ENCODE measurements at places on chromosomes 12 and 14.

DNA sequence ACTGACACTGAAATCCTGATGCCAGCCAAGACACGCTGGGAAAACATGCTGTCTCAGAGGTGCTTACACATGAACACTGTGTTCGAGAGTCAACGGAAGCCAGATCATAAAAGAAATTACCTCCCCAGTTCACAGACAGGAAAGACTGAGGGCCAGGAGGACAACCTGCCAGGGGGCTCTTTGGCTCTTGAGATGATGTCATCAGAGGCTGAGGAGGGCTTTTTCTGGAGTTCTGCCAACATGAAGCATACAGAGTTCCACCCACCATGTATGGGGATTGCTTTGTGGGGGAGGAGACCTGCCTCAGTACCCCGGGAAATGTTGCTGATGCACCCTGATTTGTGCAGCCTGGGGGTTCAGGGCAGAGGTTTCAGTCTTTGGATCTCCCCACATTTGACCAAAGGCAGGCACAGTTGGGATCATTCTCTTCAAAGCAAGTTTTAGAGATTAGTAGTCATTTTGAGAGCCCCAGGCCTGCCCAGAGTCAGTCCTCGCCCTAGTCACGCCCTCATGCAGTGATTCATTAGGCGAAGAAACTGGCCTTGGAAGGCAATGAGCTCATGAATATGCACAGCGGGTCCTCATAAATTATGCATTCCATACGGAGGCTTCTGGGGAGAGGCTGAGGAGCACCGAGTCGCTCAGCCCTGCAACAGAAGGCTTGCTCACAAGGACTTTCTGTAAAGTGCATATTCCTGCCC is 34.9 kb upstream of the EML1 start:
- peak; percentile 51 for DNase-seq

DNA sequence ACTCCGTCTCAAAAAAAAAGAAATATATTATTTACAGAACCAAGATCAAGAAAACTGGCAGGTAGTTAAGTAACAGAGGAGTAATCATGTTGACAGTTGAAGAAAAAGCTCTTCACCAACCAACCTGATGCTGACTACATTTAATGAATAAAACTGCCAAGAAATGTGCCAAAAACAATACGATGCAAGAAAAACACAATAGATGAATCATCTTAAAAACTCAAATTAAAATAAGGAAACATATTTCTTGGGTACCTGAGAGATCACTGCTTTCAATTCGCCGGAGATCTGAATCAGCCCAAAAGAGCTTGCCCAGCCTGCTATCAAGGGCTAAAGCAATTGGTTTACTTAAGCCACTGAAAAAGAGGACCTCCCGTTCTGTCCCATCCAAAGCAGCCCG is 76.4 kb downstream of the BCL2L14 start:
- DNase-seq, result no peak

GRCh38 chr14:50718949-50719348 is 50.8 kb upstream of the SAV1 start:
- no peak for DNase-seq

DNA sequence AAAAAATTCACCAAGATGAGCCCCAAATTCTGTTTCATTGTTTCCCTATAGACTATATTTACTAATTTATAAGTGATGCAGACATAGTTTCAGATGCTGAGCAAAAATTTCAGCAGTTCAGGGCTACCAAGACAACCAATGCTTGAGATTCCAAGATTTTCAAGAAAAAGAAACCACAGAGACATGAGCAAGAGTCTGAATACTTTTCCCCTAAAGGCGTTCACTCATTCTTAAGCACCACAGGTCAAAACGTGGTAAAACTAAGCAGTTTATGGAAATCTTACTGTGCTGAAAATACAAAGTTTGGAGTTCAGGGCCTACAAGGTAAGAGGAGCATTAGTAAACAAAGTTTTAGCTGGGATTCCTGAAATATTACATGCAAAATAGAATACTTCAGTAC is 221.2 kb downstream of the KCNH5 start:
- no peak for DNase-seq

GRCh38 chr14:55332654-55333570 is 61.7 kb downstream of the FBXO34 start:
- no peak for DNase-seq

DNA sequence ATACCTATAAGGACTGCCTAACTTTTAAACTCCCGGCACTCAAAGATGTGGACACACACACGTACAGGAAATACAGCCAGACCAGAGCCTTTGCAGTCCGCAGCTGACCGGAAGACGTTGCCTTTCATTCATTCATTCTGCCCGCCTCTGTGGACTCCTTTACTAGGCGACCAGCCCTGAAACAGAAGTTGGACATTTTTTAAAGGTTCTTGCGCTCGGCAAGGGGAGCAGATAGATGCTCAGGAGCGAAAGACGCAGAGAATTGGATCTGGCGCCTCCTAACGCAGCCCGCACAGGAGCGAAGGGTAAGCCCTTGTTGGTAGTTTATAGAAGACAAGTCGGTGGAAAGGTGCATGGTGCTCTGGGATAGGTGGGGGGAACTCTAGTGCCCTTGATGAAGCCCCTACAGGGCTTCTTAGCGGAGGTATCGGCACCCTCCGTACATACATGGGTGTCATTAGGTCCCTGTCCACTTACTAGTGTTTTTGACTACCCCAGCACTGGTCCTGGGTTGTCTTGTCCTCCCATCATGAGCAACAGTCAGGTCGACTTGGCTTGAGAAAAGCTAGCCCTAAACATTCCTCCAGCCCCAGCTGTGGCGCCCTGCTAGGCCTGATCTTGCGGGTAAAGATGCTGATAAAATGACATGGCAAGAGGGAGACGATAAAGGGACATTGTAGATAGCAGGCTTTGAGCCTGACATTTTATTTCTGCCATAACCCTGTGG is at the start of gene KDM2B:
TSS of gene KDM2B (minus strand) at position 65 of the 727 bp plus-strand sequence. CDS start 112 bp downstream, outside the sequence.
- DNase-seq, result no peak

- DNase-seq, result no peak
These were observed 12.1 kb downstream of the SLC7A8 start for GRCh38 chr14:23171222-23171975.

DNA sequence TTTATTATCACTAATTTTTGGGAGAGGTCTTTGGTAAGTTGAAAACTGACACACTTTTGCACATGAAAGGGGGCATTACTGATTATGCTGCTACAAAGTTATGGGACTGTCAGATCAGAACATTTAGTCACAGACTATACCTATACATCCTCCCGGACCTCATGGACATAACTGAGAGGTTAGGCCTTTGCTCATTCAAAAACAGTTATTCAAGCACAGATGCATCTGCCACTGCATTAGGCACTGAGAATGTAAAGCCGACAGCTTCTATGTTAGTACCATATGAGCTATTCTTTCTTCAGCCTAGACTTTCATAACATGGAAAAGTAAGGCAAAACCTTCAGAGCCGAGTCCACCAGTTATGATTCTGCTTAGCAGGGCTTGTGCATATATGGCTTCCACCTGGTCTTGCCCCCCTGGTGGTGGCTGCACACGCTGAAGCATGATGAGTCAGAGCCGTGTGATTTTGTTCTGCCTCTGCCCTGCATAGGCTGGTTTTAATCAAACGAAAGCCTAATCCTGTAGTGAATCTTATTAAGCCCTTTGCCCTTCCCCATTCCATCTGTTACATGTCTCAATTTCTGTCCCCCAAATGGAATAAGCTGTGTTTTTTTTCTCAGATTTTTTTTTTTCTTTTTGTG is 21.8 kb upstream of the RNU6-8 start:
- peak; percentile 51 for DNase-seq

- DNase-seq, result no peak
These were observed 49.6 kb downstream of the TC2N start for GRCh38 chr14:91817566-91818325.

- peak; percentile 19 for DNase-seq
These were observed 205.0 kb downstream of the ADAMTS20 start for GRCh38 chr12:43347026-43347425.

- no peak for DNase-seq
These were observed 105.1 kb upstream of the DCN start for GRCh38 chr12:91287753-91288152.

DNA sequence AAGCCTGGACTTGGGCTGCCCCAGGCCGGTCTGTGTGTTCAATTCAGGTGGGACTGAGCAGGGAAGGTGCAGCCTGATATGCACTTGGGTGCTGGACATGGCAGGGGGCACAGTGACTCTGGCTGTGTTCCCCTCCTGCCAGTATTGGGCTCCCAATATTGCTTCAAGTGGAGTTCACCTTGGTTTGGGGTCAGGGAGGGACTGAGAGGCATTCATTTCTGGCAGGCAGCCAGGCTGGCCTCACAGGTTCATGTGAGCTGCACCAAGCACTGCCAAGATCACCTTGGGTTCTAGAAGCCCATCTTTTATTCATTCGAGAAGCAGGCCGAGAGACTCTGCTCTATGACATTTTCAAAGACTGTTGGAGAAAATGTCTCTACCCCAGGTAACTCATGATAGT is 245.0 kb downstream of the CHST11 start:
- DNase-seq, result no peak

GRCh38 chr12:53224897-53225634 is 6.9 kb downstream of the RARG start:
- DNase-seq, result no peak

DNA sequence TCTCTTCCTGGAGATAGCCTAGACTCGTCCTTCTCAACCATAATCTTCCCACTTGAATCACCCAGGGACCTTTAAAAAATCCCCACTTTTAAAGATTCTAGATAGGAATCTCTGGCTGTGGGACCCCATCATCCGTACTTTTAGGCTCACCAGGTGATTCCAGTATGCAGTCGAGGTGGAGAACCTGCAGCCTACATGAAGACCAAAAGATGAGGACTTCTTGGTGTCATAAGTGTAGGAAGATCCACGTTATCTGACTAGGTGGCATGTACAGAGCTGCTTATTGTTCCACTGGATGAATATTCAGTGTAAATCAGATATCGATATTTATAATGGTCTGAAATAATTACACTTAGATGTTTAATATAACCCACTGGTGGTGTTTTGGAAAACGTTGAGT is 2.6 kb downstream of the PRKCH start:
- DNase-seq, result no peak

DNA sequence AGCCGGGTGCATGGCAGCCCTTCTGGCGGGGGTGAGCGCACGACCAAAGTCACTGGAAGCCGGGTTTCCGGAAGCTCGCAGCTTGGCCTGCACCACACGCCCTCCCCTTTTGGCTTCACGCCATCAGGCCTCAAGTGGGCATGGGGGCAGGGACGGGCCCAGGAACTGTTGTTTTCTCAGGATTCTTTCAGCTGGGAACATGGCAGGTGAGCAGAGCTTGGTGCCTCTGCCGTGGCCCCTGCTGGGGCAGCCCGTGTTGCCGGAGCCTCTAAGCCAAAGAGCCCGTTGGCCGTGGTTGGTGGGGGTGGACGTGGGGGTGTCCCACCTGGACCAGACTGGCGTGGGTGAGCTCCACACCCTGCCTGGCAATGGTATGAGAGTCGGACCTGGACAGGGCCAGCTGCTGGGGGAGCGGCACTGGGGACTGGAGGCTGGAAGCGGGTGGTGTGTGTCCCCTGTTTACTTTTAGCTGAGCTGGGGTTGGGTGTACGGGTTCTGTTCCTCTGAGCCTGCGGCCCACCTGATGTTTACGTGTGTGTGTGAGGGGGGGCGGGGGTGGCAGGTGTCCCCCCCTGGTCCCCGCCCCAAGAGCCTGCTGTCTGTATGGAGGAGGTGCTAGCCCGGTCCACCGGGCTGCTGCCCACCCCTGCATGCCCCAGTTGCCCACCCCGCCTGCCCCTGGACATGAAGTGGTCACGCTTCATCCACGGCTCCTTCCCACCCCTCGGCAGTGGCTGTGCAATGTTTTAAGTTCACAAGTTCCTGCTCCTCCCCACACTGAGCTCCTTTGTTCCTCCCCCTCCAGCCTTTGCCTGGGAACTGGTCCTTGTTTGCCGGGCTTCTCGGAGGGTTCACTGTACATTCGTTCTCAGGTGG is 28.7 kb upstream of the PLD4 start:
- peak; percentile 18 for DNase-seq

GRCh38 chr12:39294715-39295114 is 148.2 kb downstream of the KIF21A start:
- no peak for DNase-seq

- DNase-seq, result no peak
These were observed 25.7 kb downstream of the TBC1D15 start for GRCh38 chr12:71865166-71865713.

DNA sequence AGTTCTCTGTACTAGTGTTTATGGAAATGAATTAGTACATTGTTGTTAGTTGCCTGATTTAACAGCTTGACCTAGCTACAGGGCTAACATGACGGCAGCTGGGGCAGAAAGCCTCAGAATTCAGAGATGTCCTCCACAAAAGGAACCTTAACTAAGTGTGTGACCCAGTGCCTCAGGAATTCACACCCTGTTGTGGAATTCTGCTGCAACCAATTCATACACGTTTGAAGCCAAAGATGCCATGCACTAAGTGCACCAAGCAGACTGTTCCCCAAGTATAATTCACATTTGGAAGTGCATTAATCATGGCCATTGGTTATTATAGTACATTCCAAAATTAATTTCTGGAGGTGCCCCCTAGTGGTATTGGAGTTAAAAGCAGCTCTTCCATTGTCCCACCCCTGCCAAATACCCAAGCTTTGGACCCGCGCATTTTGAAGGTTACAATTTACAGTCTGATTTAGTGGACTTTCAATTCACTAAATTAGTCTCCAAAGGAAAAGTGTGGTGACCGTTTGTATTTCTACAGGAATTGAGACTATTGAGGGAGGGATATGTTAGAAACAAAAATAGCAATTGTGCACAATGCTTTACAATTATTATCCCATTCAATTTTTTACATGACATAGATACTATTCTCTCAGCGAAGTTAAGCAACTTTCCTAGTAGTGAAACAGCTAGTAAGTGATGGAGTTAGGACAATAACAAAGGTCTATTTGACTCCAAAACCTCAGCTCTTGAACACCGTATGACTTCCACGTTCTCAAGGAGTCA is 85.9 kb downstream of the PAX9 start:
- DNase-seq, result no peak

- peak; percentile 90 for DNase-seq
These were observed at the start of gene CLSTN3 for GRCh38 chr12:7129872-7130691. TSS of gene CLSTN3 (plus strand) at chr12:7130371. CDS start at chr12:7130649, 278 bp downstream.

DNA sequence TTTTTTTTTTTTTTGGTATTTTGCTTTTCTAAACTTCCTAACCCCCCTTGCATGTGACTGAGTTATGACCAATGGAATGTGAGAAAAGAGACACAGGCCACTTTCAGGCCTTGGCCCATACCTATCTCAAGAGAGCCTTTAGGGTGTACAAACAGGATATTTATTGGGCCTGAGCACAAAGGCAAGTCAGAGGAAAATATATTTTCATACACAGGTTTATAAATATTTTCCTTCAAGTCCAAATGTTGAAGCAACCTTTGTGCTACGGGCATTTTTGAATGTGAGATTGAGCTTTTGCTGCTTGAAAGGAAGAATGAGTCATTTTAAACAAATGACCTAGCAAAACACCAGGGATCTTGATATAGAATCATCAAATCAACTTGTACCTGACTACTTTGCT is 228.6 kb upstream of the E2F7 start:
- DNase-seq, result no peak

- DNase-seq, result no peak
These were observed 21.8 kb downstream of the VDR start for GRCh38 chr12:47882781-47883546.

Measured in glutamatergic neuron (in vitro differentiated cells).